ENCODE measurements at places on chromosomes 5 and 9.

GRCh38 chr9:80555782-80556325, 984.1 kb downstream of the TLE4 start:
- DNase-seq: no peak

- no peak for DNase-seq
Measured at GRCh38 chr5:162132348-162132747, 64.8 kb downstream of the GABRG2 start.

DNA sequence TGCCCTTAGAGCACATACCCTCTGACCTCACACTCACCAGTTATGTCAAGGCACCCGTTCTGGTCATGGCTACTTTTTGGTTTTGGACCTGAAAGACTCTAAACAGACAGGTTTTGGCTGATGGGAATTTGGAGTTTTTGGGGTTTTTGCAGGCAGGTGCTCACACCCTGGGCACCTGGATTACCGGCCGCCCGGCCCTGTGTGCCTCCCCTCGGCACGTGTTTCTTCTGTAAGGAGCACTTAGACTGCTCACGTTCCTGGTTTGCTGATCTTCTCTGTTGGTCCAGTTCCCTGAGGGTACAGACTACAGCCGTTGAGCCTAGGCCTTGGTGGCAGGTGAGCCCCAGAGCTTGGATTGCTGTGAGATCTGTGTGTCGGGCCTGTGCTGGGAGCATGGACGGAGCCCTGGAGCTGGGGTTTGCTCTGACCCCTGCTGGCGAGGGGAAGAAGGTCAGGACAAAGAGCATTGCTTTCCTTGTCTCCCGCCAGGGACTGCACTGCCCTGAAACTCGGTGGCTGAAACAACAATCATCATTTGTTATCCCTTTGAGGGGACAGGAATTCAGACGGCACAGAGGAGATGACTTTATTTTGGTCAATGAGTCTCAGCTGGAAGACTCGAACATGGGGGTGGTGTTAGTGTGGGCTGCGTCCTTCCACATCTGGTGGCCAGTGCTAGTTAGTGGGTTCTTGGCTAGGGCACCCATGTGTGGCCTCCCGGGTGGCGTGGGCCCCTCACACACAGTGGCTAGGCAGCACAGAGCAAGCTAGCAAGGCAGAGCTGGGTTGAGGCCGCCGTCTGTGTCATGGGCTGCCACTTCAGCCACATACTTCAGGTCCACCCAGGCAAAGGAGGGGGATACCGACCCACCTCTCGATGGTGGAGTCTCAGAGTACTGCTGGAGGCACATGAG, 76.4 kb downstream of the EHMT1 start:
- DNase-seq: no peak

- no peak for DNase-seq
Measured at GRCh38 chr5:144436007-144436406, 265.3 kb downstream of the KCTD16 start.

GRCh38 chr5:137335493-137335892, 163.6 kb downstream of the SPOCK1 start:
- no peak for DNase-seq

- no peak for DNase-seq
Measured at GRCh38 chr5:14988223-14988622, 116.6 kb upstream of the ANKH start.

DNA sequence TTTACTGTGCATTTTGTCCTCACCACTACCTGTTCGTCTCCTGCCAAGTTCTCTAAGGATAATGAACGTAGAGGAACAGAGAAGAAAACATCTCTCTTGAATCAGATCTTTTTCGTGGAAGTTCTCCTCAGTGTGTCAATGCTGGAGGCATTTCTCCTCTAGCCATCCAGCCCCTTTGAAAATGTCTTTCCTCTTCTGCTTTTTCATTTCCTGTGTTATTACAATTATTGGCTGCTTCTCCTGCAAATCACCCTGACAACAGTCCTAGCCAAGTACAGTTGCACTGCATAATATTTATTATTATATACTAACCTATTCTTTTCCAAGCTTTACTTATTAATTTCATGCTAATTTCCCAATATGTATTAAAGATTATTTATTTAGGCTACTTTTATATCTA, 61.8 kb upstream of the TRPM3 start:
- DNase-seq: no peak

- peak; percentile 68 for DNase-seq
Measured at GRCh38 chr9:70111042-70111602, 67.5 kb downstream of the MAMDC2 start.

DNA sequence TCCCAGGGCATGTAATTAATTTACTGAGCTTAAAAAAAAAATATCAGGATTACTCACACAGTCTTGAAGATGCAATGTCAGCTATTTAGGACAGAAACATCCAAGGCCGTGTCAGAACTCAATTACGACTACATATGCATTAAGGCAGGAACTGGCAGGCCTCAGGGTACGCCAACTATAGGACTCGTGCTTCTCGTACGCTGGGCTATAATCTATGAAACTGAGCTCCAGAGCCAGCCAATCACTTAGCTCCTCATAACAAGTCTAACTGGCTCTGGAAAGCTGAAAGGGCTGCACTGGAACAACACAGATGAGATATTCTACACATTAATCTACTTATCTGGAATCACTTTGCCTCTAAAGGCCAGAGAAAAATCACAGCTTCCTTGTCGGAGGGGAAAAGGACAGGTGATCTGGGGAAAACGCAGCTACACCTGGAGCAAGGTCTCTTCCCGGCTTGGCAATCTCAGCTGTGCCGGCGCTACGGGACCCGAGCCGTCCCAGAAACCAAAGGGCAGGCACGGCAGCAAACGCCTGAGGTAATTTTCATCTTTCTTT, 212.0 kb downstream of the DEPDC1B start:
- DNase-seq: no peak

DNA sequence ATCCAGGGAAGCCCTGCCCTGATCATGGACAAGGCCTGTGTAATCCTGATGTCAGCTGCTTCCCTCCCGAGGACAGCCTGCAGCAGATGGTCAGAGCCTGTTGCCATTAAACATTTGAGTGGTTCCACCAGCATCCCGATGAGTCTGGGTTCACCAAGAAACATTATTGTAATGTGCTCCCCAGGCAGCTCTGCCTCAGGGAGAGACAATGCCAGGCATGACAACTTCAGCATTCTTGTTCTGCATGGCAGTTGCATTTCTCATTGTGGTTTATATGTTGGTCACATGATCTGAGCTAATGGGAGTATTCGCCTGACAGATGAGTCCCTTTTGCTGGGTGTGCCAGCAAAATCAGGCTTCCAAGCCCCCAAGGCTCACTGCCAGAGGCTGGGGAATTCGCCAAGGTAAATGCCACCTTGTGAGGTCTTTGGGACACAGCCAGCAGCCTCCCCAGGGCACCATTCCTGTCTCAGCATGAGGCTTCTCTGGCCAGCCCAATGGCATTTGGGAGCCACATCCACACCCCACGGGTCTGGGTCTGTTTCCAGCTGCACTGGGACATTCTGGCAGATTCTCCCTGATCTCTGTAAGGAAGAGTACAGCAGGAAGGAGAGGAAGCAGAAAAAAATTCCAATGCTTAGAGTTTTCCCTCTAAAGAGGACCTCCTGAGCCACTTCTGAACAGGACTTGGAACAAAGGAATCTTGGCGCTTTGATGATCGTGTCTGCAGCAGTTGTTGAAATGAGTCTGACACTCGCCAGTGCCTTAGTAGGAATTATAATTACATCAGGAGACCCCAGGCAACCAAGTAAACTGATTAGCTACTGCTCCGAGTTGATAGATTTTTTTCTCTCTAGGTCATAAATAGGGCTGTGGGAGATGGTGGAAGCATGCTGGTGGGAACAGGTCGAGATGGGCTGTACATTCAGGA, 18.7 kb downstream of the KCNIP1 start:
- DNase-seq: no peak

DNA sequence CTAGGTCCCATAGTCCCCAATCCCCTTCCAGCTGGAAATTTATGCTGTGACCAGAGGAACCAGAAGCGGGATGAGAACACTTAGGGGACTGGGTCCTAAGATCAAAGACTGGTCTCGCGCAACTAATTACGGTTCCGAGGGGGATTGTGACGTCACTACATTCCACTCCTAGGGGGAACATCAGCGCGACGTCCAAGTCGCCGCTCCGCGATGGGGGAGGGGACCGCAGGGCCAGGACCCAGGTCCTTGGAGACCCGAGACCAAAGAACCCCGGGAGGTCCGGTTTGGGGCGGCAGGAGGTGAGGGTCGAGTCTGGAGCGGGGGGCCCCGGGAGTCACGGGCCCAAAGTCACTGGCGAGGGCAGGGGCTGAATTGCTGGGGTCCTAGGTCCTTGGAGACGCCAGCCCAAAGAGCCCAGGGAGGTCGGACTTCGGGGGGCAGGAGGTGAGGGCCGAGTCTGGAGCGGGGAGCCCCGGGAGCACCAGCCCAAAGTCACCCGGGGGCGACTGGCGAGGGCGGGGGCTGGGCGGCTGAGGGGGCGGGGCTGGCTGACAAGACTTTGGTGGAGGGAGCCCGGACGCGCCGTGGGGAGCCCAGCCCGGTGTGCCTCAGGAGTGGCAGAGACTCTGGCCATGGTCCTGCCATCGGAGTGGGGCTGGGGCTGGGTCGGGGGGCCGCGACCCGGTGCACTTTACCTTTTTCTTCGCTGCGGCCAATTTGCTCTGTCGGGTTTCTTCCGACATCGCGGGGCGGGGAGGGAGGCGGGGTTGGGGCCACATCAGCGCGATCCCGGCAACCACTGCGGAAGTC, at the start of gene GOLGA2:
Gene GOLGA2, minus strand, starts transcription at position 810 of the 810 bp plus-strand sequence. Its CDS starts 31 bp downstream, at position 779.
- no peak for DNase-seq

DNA sequence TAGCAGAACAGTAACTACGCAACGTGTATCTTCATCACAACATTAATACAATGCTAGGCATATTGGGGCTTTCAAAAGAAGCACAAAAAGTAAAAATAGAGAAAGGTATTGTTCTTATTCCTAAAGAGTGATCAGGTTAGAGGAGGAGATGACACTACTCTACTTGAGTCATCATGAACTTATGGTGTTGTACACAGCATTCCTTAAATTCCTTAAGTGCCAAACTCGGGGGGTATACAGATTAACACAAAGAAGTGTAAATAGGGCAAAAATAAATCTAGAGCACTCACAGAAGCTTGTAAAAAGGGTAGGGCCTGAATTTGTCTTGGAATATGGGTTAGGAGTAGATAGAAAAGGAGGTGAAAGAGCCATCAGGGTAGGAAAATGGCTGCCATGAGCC, 308.0 kb upstream of the DAP start:
- no peak for DNase-seq

- DNase-seq: no peak
Measured at GRCh38 chr9:134855231-134855899, 25.2 kb upstream of the FCN2 start.

- no peak for DNase-seq
Measured at GRCh38 chr9:116632990-116633838, 53.9 kb upstream of the TRIM32 start.

DNA sequence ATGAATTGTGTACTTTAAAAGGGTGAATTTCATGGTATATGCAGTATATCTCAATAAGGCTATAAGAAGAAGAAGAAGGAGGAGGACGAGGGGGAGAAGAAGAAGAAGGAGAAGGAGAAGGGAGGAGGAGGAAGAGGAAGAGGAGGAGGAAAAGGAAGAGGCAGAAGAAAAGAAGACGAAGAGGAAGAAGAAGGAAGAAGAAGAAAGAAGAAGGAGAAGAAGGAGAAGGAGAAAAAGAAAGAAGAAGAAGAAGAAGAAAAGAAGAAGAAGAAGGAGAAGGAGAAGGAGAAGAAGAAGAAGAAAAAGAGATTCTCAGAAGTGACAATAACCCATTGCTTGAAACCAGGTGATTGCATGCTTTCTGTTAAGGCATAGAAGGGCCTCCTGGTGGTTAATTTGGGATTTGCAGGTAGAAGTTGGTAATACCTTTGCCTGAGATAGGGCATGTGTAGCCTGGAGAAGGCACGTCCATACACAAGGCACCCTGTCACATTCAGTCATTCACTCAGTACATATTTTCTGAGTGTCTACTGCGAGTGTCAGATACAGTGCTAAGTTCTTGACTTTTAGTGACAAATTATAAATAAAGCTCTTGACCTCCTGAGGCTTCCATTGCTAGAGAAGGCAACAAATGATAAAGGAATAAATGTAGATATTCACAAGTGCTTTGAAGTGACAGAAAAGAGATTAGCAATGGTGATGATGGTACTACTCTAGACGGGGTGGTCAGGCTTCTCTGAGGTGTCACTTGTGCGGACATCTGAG, 231.3 kb downstream of the NPR3 start:
- DNase-seq: peak; percentile 65

GRCh38 chr5:180128671-180129261, 57.2 kb upstream of the RNF130 start:
- no peak for DNase-seq
